Non-pigmented ciliary epithelial cell (primary cell): ENCODE measurements at places on chromosomes 6 and 20.
A peak's percentile ranks its signal among the peaks of the same experiment; 100 is the strongest.

DNA sequence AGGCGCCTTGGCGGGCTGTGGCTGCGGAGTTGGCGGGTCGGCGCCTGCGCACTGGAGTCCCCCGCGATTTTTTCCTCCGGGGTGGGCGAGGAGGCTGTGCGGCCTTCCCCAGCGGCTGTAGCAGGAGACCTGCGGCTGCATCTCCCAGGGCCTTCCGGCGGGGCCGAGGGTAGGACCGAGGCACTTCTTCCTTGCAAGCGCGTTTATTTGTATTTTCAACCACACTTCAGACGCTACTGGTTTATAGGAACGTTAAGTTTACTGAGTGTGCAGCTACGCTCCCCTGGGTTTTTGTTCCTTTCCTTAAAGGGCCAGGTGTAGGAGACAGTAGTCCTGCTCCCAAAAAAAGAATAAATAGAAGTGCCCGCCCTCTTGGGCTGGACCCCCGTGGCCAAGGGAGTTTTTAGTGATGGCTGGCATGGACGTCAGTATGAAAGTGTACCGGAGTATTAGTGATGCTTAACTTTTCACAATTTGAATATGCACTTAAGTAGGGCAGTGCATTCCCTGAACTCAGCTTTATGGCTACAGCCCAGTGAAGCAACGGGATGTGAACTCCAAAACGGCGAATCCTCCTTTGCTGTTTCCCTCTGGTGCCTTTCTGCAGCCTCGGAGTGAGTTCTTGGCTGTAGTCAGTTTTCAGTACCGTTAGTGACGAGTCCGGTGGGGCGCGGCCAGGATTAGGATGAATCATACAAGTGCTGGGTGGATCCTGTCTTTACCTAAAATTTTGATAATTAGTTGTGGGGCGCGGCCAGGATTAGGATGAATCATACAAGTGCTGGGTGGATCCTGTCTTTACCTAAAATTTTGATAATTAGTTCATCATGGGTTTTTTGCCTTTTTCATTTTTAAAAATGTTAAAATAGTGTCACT, 1.0 kb upstream of the FBXO5 start:
- DNase-seq = peak; percentile 37

DNA sequence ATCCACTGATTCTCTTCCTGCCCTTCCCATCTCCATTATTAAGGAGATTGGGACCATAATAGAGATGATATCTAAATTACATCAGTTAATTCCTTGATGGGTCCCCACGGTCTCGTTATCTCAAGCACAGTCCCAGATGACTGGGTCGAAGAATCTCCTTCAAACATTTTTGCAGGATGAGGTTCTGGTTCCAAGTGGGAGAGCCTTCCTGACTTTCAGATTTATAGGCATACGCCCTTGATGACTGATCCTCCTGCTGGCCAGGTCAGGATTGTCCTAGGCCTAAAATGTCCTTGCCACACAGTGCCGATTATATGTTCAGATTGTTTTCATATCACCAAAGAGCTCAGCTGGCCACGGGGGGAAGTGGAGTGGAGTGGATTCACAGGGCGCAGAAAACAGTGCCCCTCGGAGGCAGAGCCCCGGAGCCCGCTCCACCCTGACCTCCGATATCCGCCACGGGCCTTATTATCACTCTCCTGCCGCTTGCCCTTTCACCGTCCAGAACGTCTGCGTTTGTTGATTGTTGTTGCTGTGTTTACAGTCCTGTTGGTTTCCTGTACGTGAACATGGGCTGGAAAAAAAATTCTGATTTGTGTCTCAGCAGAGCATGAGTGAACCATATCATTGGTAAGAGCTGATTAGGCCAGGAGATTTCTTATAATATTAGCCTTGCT, 8.9 kb downstream of the BMP6 start:
- DNase-seq = no peak

- no peak for DNase-seq
Measured at GRCh38 chr6:29925727-29926412, 16.5 kb upstream of the HLA-A start.

GRCh38 chr20:47300071-47300470, 56.4 kb downstream of the ZMYND8 start:
- no peak for DNase-seq

DNA sequence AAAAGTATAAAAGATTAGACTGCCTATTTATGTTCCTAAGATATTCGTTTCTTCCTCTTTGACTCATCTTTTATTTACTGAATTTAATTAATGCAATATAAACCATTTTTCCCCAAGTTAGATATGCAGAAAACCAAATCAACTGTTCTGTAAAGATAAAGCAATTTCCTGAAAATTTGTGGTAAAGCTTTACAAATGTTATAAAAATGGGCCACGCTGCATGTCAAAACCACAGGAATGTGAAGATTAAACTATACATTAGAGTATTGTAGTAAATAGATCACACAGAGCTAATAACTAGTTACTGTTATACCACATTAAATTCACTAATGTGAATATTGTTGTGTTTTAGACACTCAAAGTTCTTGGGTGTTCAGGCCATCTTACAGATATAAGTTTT, 83.4 kb downstream of the OPN5 start:
- no peak for DNase-seq
